ENCODE measurements at places on chromosomes 4 and X.

DNA sequence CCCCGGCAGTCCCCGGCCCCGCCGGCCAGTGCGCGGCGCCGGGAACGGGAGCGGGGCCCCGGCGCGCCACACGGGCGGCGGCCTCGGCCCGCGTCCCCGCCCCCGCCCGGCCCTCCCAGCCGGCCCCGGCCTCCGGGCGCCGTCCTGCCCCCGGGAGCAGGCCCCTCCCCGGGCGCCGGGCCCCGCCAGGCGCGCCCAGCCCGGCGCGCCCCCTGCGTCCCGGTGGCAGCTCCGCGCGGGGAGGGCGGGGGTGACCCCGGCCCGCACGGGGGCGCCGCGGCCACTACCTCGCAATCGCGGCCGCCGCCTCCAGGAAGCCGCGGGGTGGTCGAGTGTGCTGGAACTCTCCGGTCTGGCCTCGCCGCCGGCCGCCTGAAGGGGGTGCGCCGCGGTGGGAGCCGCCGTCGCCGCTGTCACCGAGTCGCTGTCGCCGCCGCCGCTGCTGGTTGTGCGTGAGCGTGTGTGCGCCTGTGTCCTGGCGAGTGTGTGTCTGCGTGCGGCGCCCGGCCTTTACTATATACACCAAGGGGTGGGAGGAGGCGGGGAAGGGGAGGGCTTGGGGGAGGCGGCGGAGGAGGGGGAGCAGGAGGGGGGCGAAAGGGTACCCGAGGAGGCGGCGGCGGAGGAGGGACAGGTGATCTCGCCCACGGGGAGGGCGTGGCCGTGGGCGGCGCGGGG, at the start of gene RAI2:
RAI2 (minus strand) TSS at position 488 of the 678 bp plus-strand sequence. CDS start 59,288 bp downstream, outside the sequence.
- DNase-seq = peak; percentile 2

GRCh38 chr4:183284965-183285364, 35.1 kb downstream of the CLDN22 start:
- no peak for DNase-seq

- no peak for DNase-seq
These were observed 188.2 kb downstream of the SH2D1A start for GRCh38 chrX:124534536-124534935.

DNA sequence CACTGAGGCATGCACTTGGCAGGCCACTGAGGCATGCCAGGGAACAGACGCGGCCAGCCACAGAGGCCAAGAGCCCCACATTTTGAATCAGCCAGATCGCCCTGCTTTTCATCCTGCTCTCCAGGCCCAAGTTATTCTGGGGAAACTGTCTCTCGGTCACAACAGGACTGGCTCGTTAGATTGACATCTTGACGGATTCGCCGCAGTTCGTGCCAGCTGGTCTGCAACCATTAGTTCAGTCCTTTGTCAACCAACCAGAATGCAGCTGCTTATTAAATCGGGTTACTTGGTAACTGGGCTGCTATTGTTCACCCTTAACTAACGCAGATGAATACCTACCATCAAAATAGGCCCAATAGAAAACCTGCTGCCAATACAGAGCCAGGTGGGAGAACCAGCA, 16.7 kb downstream of the CLDN34 start:
- DNase-seq = no peak

DNA sequence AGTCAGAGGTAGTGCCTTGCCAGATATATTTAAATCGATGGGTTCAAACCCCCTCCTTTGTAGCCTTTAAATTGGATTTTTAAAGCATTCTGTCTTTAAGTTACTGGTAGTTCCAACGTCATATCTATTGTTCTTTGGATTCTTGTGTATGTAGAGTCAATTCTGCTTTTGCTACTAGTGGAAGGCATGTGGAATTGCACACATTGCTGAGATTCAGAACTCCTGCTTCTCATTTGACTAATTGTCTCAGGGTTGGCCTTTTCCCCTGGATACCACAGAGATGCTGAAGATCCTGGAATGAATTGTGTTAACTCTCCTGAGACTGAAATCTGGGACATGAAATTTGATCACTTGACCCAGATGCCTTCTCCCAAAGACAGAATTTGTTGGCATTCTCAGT, 328.3 kb upstream of the RPS6KA3 start:
- no peak for DNase-seq

DNA sequence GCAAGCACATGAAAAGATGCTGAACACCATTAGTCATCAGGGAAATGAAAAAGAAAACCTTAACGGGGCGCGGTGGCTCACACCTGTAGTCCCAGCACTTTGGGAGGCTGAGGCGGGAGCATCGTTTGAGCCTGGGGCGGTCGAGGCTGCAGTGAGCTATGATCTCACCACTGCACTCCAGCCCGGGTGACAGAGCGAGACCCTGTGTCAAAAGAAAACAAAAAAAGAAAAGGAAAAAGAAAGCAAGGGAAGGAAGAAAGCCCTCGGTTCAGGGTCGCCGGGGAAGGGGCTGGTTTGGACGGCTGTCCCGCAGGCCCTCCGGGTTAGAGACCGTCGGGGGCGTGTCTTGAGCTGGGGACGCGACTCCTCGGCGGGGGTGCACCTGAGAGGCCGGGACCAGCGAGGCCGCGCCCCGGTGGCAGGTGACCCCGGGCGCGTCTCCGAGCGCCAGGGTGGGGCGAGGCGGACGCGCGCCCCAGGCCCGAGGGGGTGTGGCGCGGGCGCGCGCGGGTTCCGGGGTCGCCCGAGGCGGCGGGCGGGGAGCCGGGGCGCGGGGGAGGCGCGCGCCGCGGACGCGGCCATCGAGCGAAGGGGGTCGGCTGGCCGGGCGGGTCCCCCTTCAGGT, 478 bp upstream of the PLXNA3 start:
- peak; percentile 35 for DNase-seq

DNA sequence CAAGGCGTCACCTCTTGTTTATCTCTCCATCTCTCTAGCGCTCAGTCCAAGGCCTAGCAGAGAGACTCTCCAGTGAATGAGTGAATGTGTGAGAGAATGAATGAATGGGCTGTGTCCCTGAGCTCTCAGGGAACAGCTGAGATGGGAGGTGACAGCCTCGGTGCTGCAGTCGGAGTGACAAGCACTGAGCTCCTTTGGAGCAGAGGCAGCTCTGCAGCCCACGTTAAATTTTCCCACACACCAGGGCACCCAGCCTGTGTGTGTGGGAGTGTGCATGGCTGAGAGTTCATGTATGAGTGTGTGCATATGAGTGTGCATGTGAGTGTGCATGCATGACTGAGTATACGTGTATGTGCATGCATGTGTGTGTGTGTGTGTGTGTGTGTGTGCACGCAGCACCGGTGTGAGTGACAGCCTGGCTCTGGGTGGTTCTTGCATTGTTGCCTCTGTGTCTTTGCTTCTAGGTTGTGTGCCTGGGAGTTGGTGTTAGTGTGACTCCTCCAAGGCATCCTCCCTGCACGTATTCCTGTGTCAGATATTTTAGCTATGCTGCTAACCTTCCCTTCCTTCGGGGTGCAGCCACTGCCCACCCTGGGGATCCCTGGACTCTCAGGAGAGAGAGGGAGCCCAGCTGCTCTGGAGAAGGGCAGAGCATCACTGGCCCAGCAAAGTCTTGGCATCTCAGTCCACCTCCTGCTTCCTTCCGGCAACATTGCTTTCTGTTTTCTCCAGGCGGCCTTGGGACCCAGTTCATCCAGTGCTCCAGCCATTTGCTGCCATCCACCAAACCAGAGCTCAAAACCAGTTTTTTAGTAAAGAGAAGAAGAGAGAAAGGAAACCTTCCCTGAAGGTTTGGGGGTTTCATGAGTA, 98.6 kb downstream of the PPP2R2C start:
- DNase-seq = no peak

GRCh38 chr4:168781926-168782325, 228.1 kb downstream of the CBR4 start:
- no peak for DNase-seq

- no peak for DNase-seq
These were observed 6.2 kb upstream of the CXCL3 start for GRCh38 chr4:74044677-74045076.

DNA sequence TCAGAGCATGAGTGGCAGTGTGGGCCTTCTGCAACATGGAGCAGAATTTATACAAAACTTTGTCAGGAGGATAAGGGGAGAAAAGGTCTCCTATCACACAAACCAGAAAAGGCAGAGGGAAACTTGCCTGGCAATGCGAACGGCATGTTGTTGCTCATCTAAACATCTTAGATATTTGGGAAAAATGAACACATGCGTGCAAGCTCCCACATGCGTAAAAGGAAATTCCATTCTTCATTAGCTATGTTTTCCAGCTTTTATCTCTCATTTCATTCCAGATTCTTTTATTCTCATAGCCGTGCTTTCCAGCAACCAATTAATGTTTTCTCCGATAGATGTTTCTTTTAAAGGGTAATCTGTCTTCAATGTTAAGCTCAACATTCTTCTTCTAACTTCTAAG, 31.3 kb upstream of the GBA3 start:
- DNase-seq = no peak

- DNase-seq = no peak
These were observed 492 bp upstream of the NKX3-2 start for GRCh38 chr4:13544606-13545393.

GRCh38 chrX:14303891-14304290, 225.4 kb upstream of the GLRA2 start:
- no peak for DNase-seq

DNA sequence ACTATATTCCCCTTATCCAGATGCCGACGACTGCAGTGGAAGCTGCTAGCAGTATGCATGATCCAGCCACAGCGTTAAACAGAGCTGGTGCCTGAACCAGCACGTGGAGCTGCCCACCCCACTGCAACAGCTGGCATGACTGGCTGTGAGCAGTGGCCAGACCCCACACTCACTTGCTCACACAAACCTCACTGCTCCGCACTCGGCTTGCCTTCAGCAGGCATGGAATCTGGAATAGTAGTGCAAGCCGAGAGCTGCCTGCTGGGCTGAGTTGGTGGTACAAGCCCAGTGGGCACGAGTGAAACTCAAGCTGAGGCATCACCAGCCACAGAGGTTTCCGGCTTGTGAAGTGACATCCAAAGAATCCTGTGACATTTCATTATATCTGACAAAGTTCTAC, 1197.6 kb downstream of the FAM133A start:
- DNase-seq = no peak

- DNase-seq = no peak
These were observed at the start of gene MXD4 for GRCh38 chr4:2261853-2262144. TSS of gene MXD4 (minus strand) at chr4:2262109. CDS start at chr4:2261980, 129 bp downstream.

DNA sequence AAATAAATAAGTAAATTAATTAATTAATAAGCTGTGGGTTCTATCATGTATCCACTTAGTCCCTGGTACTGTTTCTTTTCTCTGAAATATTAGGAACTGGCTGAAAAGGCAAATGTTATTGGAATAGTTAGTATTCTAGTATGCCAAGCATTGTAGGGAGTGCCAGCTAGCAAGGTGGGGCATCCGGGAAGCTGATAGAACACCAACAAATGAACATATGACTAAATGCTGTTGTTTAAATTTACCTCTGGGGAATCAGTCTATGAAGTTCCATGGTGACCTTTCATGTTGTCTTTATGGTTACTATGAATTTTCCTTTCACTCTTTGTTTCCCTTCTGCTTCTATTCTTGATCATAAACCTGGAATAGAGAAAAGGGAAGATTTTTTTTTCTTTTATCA, 32.7 kb downstream of the NUDT6 start:
- no peak for DNase-seq

GRCh38 chrX:18075603-18076002, 145.1 kb downstream of the BEND2 start:
- DNase-seq = no peak

DNA sequence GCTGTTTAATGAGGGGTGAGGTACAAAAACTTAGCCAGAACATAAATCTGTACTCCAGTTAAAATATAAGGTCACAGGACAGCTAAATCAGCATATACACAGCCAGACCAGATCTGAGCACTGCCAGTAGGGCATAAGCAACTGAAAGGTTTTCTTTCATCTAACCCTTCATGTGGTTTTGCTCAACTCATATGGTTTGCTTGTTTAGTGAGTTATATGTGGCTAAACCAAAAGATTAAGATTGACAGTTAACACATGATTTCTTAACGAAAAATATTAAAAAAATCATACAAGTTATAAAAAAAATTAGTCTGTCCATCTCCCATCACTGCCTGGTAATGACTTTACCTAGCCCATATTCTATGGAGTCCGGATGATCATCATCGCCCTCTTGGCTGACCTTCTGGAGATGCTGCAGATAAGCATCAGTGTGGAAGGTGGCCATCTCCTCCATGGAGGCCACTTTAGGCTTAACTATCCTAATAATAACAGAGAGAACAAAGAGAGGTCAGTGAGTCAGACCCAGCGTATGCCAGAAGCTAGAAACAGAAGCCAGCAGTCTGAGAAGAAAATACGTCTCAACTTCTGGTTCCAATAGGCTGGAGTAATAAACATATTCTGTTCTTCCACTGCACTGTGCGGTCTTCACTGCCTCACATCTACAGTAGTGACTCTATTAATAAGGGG, 4.1 kb downstream of the HDAC8 start:
- no peak for DNase-seq

DNA sequence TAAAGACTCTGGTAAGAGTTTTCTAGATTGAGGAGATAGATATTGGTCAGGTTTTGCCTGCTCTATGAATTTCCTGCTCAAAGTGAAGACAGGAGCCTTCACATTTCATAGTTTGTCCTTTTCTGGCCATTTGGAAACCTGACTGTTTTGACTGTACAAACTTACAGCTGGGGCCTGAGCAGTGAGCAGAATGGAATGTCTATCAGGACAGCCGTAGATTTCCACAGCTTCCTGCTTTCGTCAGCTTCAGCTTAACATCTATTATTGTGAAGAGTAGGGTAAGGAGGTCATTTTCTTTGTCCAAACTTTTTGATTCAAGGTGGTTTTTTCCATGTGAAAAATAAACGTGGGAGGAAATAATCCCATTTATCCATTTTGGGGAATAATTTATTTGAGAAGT, 124.3 kb upstream of the DIPK2B start:
- DNase-seq = no peak

- DNase-seq = no peak
These were observed 15.9 kb upstream of the XKRX start for GRCh38 chrX:100944601-100945000.

DNA sequence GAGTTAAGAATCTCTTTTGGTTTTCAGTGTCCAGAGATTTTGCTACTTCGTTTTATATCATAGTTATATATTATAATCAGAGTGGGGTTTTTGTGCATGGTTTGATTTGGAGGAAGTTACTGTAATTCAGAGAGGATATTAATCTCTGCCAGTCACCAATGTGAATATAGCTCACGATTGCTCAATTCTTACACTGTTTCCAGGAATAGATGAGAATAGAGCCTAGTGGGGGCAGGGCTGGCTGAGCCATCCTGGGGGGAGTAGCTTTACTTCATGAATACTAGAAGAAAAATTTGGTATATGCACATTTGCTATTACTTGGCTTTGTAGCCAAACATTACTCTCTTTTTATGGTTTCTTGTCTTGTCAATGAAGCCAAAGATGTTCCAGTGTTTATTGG, 60.9 kb upstream of the TRPC3 start:
- DNase-seq = no peak

GRCh38 chrX:57678686-57679428, 1.2 kb downstream of the NLRP2B start:
- DNase-seq = no peak
